ELR (cell line): ENCODE measurements at places on chromosomes 13 and 19.
A peak's percentile ranks its signal among the peaks of the same experiment; 100 is the strongest.

GRCh38 chr13:76750126-76750525 lies 136.1 kb downstream of the KCTD12 start:
- DNase-seq = no peak

DNA sequence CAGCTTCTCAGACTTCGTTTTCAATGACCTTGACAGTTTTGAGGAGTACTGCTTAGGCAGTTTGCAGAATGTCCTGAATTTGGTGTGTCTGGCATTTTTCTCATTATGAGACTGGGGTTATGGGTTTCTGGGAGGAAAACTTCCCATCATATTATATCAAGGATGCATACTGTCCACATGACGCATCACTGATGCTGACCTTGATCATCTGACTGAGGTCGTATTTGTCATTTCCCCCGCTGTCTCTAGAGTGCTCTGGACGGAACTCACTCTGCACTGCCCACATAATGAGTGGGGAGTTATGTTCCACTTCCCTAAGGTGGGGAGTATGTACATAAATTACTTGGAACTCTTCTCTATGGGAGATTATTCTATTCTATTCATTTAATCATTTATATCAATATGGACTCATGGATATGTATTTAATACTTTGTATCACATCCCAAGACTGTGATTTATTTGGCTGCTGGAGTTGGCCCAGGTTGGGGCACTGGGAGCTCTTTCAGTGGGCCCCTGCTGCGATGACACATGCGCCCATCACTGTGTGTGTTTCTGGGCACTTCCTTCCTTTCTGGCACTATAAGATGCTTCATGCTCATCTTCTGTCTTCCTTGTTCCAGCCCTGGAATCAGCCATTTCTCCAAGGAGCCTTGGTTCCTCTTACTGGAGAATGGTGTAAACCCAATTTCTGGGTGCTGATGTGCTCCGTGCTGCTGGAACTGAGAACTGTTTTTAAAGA lies 138.6 kb downstream of the MIPEP start:
- peak; percentile 94 for DNase-seq

DNA sequence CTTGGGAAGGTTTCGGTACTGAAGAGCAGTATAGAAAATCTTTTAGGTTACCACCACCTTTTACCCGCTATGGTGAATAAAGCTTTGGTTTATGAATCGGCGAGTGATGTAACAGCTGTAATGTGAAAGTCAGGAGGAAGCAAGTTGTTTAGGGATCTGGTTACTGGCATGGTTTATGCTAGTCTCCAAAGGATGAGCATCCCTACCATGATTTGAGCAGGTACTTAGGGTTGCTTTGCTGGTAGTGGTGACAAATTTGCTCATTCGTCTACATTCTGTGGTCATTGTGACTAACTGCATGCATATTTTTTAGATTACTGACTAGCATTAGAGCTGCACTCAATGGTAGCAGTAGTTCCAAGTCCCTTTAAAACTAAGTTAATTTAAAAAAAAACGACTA lies 104.1 kb downstream of the FRY start:
- DNase-seq = peak; percentile 78

DNA sequence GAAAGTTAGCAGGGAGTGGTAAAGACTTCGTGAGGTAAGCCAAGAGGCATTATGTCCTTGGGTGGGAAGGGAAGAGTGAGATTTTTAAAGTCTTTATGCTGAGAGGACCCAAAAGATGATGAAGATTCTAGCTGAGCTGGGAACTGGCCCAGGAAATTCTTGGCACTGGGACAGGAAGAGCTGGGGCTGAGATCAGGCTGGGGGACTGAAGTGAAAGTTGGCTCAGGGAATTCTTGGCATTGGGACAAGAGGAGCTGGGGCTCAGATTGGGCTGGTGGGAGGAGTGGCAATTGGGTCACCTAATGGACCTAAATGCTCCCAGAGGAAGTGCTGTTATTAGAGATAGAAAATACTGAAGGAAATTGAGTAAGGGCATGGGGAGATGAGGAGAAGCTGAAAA lies 8.8 kb downstream of the SCEL start:
- DNase-seq = no peak

DNA sequence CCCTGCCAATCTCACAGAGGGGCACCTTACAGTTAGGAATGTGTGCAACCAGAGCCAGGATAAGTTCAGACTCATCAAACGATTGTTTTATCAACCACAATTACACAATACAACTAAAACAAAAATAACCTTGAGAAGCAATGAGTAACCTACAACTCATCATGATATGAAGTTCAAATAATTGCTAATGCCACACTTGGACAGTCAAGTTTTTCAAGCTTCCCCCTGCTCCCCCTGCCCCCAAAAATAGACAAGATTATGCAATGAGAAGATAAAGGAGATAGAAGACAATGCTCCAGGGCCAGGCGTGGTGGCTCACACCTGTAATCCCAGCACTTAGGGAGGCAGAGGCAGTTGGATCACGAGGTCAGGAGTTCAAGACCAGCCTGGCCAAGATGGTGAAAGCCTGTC lies 13.6 kb upstream of the KPNA3 start:
- DNase-seq = peak; percentile 42
